ENCODE measurements at places on chromosomes 7 and 10.

GRCh38 chr10:42783181-42783549 lies 570 bp downstream of the BMS1 start:
- no peak for DNase-seq

- no peak for DNase-seq
These were observed 9.2 kb downstream of the NPFFR1 start for GRCh38 chr10:70274643-70275042.

GRCh38 chr10:21157664-21158063 lies 260.6 kb upstream of the NEBL start:
- no peak for DNase-seq

GRCh38 chr10:58993480-58994221 lies 182.8 kb upstream of the PHYHIPL start:
- DNase-seq = no peak

DNA sequence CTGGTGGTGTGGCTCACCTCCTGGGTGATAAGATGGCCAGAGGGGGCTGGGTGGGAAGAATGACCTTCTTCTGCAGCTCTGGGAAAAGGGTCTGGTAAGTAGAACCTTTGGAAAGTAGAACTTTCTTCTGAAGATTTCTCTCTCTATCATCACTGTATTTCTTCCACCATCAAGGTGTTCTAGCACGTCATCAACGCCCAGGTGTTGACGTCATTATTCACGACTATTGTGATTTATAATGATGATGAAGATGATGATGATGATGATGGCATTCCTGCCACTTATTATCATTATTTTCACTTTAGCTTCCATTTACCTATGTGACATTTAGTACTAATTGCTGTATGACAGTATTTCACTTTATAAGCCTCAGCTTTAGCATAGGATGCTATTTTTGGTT lies 525.6 kb upstream of the ADARB2 start:
- no peak for DNase-seq

GRCh38 chr10:22544325-22545068 lies 169.9 kb downstream of the PIP4K2A start:
- no peak for DNase-seq

DNA sequence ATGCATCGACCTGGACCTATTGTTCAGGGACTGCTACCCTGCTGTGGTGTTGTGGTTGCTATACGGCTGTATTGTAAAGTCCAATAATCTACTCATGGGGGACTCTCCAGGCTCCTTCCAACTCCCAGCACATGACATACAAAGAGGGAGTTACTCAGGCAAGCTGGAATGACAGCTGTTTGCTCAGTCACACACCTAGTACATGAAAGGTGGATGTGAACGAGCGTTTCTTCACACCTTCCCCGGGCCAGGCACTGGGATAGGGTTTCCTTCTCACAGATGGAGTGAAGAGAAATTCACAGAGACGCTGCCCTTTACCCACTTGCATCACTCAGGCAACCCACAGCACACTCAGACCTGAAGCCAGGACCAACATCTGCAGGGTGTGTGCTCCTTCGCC lies 215.7 kb downstream of the TNS3 start:
- no peak for DNase-seq

GRCh38 chr10:79223091-79224048 lies 123.9 kb upstream of the PPIF start:
- DNase-seq = peak; percentile 54

DNA sequence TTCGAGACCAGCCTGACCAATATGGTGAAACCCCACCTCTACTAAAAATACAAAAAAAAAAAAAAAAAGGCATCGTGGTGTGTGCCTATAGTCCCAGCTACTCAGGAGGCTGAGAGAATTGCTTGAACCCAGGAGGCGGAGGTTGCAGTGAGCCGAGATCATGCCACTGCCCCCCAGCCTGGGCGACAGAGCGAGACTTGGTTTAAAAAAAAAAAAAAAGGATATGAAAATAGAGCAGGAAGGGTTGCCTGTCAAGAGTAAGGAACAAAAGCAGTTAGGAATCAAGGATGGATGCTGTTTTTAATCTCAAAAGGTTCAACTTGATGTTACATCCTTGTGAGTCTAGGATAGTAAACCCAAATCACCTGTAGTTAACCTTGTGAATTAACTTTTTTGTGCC lies 11.8 kb upstream of the ASCC1 start:
- no peak for DNase-seq

GRCh38 chr10:112092519-112092918 lies 91.0 kb downstream of the GPAM start:
- DNase-seq = no peak

- no peak for DNase-seq
These were observed 284.6 kb upstream of the IMMP2L start for GRCh38 chr7:111846898-111847297.

DNA sequence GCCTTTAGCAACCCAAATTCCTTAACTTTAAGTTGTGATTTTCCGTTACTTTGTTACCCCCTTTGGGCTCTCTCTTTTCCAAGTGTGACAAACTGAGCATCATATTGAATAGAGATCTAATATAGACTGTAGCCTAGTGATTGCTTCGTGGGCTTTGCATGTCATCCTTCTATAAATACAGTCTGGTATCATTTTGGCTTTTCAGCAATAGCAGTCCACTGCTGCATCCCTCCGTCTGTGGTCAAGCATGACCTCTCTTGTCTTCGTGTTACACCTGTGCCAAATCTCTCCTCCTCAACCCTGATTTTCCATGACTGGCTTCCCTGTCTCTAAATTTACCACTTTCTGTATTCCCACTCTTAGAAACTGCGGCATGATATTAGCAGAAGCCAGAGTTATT lies 53.8 kb upstream of the AGK start:
- DNase-seq = no peak

DNA sequence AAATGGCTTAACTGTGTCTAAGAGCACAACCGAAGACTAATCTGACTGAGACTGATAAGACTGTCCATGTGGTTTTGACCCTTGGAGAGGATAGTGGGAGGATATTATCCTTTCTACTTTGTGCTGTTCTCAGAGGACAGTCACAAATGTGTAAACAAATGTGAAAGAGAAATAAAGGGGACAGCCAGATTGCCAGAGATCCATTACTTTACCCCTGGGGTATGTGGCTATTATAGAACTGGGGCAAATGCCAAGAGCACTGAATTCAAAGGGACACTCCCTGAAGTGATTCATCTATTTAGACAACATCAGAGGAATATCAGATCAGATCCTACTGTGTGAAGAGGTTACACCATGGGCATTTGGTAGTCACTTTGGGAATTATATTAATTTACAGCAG lies 154.7 kb downstream of the RNLS start:
- DNase-seq = no peak

DNA sequence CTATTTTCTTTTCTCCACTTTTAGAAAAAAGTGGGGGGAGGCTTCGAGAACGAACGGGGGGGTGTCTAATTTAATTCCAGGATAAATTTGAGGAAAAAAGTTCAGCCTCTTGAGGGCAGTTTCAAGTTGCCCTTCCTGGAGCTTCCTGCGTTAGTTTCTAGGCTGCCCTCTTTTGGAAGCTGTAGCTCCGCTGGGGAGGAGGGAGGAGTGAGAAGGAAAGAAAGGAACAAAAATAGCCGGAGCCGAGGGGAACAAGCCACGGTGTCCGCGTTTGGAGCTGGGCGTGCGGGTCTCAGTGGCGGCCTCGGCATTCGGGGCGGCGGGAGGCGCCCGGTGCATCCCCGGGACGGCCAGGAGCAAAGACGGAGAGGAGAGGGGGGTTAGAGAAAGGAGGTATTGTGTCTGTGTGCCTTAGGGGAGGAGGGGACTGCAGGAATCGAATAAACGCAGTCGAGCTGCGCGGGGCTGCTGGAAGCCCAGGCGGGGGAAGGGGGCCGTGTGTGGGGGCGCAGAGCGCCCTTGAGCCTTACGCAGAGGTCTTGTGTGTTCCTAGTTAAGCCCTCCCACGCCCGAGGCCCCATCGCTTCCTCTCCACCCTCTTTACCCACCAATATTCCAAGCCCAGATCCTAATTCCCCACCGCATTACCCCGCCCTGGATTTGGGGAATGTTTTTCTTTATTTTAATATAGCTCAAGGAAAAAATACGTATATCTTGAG lies 2.0 kb upstream of the TNRC18 start:
- DNase-seq = peak; percentile 68

DNA sequence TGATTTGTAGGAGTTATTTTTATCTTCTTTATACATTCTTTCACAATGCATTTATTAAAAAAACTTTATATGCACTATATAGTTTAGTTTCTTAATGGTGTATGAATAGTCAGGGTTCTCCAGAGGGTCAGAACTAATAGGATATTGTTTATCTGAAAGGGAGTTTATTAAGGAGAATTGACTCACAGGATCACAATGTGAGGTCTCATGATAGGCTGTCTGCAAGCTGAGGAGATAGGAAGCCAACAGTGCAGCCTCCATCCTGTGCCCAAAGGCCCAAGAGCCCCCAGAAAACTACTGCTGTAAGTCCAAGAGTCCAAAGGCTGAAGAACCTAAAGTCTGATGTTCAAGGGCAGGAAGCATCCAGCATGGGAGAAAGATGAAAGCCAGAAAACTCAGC lies 192.8 kb upstream of the AHR start:
- DNase-seq = no peak

DNA sequence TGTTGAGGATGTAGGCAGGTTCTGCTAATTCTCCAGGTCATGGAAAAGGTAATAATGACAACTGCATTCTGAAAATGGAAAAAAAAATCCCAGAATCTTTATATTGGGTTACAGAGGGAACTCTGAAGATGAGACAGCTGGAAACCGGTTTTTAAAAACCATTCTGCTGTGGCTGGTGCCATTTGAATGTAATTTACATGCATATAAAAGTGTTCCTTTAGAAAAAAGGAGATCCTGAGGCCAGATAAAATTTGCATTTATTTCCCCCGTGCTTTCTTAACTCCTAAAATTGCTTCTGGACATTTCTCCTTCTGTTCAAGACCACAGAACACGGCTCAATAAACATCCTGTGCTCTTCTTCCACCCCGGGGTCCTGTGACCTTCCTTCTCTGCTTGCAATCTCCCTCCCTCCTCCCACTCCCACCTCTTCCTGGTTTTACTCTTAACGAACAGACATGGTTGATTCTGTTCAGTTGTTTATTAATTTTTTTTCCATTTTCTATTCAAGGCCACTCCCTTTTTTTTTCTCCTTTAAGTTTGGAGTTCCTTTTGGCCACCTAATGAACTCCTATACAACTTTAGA lies 41.6 kb downstream of the SH2D4B start:
- no peak for DNase-seq

GRCh38 chr7:157413881-157414701 lies 77.3 kb downstream of the DNAJB6 start:
- no peak for DNase-seq

DNA sequence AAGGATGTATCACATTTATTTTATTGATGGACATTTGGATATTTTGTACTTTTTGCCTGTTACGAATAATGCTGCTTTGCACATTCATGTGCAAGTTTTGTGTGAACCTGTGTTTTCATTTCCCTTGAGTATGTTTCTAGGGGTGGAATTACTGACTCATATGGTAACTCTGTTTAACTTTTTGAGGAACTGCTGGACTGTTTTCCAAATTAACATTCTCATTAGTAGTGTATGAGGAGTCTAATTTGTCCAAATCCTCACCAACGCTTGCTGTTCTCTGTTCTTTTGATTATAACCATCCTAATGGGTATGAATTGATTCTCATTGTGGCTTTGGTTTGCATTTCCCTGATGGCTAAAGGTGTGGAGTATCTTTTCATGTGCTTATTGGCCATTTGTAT lies 3.2 kb downstream of the WDR11 start:
- DNase-seq = no peak

- no peak for DNase-seq
These were observed 386.3 kb downstream of the TNS3 start for GRCh38 chr7:47195641-47196040.

GRCh38 chr10:79266084-79266483 lies 81.2 kb upstream of the PPIF start:
- DNase-seq = no peak

GRCh38 chr10:50575477-50576244 lies 48.1 kb downstream of the SGMS1 start:
- DNase-seq = no peak

- no peak for DNase-seq
These were observed 125.9 kb downstream of the CFTR start for GRCh38 chr7:117605712-117606111.

- DNase-seq = no peak
These were observed 358.8 kb downstream of the SUGCT start for GRCh38 chr7:40493609-40494051.

- DNase-seq = peak; percentile 67
These were observed 514 bp downstream of the NHLRC2 start for GRCh38 chr10:113854761-113855588.

- DNase-seq = no peak
These were observed 211.4 kb downstream of the MDFIC start for GRCh38 chr7:115133248-115133647.

DNA sequence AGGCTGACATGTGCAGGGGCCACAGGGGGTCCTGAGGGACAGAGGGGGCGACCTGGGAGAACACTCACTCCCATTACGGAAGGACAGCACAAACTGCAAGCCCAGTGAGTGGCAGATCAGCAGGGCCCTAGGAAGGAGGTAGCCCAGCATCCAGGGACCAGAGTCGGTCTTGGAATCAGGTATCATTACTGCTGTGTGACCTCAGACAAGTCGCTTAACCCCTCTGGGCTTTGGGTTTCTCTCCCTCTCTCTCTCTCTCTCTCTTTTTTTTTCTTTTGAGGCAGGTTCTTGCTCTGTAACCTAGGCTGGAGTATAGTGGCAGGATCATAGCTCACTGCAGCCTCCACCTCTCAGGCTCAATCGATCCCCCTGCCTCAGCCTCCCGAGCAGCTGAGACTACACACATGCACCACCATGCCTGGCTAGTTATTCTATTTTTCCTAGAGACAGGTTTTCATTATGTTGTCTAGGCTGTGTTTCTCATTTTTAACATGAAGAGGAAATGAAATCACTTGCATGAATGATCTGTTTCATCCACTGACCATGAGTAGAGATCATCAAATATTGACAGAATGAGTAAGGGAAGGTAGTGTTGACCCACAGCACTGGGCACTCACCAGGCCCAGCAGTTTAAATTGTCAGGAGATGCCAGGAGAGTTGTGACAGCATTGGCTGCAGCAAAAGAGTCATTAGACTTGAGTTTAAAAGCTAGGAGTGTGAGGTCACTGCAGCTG lies 49.4 kb downstream of the BUB3 start:
- DNase-seq = no peak

DNA sequence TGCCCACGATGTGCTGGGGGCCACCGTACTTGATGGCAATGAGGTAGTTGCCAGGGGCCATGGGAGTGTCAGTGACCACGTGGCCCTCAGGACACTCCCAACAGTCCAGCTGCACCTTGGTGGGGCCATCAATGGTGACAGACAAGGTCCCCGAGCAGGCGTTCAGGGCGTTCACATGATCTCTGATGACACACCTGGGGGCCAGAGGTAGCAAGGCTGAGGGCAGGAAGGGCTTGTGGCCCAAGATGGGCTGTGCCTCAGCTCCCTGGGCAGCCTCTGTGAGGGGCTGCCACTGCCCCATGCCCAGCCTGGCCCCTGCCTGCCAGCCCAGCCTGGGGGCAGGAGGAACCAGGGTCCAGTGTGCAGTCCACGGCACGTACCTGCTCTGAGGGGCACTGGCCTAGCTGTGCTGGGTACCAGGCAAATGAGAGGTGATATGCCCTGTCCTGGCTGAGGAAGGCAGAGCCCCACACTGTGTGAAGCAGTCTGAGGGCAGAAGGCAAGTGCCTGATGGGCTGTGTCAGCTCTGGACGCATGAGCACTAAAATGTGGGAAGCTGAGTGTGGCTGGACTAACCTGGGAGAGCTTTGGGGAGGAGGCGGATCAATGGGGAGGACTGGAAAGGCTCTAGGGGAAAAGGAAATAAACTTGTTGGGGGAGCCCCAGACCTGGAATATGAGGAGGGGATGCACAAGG lies 3.5 kb upstream of the KCP start:
- no peak for DNase-seq

- no peak for DNase-seq
These were observed 741.4 kb upstream of the POT1 start for GRCh38 chr7:125670926-125671572.

Data from glutamatergic neuron (in vitro differentiated cells).